ENCODE measurements at places on chromosomes 5 and 9.

DNA sequence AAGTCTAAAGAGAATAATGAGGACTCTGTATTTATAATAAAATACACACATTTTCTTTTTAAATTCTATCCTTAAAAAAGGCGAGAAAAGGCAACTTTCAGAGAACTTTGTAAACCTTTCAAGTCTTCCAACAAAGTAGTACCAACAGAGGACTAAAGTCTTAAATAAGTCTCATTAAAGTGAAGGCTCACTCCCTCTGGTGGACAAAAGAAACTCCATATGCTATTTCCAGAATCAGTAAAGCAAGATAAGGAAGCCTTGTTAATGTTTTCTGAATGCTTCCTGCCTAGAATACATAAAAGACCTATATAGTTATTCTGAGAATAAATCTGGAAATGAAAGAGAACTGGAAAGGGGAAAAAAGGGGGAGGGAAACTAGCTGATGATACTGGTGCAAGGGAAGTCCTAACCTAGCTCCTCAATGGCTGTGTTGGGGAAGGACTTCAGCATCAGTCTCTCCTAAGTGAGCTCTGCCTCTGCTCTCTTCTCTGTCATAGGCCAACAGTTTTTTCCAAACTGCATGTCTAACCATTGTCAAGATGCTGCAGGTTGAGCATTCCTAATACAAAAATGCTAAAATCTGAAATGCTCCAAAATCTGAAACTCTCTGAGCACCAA lies 7.2 kb downstream of the HMGCS1 start:
- DNase-seq, result peak; percentile 7

- DNase-seq, result no peak
Observed at GRCh38 chr9:94159069-94159939, 75.0 kb downstream of the PTPDC1 start.

GRCh38 chr5:93821891-93822415 lies 80.6 kb upstream of the POU5F2 start:
- no peak for DNase-seq

GRCh38 chr5:154686490-154686889 lies 68.7 kb upstream of the LARP1 start:
- DNase-seq, result no peak

DNA sequence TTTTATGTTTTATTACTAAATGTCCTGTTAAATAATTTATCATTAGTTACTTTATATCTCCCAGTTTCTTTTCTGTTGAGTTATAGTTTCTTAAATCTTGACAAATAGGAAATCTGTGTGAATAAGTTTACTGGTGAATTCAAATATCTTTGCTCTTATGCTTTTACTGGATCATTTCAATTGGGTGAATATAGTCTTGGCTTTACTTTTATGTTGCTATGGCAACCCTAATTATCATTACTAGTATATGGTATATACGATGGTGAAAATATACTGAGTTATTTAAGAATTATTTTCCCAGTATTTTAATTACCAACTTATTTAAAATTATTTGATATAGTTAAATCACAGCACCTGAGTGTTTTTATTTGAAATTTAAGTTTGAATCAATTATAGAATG lies 363.0 kb downstream of the CDH10 start:
- no peak for DNase-seq

- no peak for DNase-seq
Observed at GRCh38 chr5:37075399-37075950, 173.7 kb downstream of the CPLANE1 start.

- DNase-seq, result no peak
Observed at GRCh38 chr9:87578625-87579024, 81.0 kb downstream of the DAPK1 start.

DNA sequence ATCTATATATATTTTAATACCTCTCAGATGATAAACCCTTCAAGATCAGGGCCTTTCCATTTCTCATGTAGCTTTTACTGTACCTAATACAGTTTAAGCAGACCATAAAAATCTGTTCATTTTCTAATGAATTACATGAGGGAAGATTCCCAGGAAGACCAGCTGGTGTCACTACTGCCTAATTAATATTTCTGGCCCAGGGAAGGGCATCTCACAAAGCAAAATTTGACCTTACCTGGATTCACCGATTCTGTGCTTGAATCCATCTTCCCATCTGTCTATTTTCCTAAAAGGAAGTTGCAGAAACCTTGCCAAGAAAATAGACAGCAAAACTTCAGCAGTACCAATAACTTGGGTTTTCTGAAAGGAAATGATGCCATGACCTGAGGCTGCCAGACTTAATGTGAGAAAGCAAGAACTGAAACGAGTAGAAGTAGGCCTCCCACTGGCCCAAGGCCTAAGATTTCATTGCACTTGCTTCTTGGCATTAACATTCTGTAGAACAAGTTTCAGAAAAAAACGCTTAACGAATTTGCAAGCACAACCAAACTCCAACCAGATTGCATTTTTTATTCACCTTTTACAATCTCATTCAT lies 83.0 kb upstream of the GLIS3 start:
- no peak for DNase-seq

GRCh38 chr9:14281876-14282275 lies 32.1 kb downstream of the NFIB start:
- no peak for DNase-seq

DNA sequence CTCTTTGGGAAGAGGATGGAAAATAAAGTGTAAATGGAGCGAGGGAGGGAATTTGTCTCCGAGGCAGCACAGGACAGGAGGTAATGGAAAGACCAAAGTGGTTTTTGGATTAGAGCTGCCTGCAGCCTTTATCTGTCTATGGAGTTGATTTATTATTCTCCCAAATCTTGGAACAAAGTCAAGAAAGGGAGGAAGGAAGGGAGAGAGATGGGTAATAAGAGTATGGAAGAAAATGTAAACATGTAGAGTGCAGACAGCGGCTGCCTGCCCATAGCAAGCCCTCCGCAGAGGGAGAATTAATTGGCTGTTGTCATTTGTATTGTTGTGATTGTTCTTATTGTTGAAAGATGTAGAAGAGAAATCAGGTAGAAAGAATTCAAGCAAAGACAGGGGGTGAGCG lies 15.7 kb downstream of the KCNIP1 start:
- DNase-seq, result no peak

DNA sequence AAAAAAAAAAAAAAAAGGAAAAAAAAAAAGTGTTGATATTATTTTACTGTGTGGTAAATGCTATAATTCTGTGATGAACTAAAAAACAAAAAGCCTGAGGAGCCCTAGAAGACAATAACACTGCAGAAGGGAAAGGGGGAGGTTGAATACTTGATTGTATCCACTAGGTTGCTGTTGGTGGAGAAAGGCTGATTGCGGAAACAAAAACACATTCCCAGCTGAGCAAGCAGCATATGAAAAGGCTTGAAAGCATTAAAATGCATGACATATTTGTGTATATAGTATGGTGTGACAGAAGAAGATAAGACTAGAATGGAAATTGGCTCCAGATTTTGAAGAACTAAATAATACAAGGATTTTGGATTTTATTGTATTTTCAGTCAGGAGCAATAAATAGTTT lies 8.9 kb downstream of the RABGAP1 start:
- DNase-seq, result no peak

DNA sequence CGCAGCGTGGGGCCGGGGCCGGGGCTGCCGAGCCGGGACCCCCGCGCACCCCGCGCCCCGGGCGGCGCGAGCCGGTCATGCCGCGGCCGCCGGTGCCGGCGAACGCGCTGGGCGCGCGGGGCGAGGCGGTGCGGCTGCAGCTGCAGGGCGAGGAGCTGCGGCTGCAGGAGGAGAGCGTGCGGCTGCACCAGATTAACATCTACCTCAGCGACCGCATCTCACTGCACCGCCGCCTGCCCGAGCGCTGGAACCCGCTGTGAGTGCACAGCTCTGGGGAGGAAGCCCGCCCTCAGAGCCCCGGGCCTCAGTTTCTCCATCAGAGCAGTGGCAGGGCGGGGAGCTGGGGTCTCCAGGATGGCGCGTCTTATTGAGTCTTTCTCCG lies 335 bp downstream of the GALNT12 start:
- no peak for DNase-seq

GRCh38 chr9:127340721-127341120 lies 56.2 kb upstream of the SLC2A8 start:
- no peak for DNase-seq

GRCh38 chr5:44645502-44645901 lies 163.2 kb upstream of the MRPS30 start:
- DNase-seq, result no peak

DNA sequence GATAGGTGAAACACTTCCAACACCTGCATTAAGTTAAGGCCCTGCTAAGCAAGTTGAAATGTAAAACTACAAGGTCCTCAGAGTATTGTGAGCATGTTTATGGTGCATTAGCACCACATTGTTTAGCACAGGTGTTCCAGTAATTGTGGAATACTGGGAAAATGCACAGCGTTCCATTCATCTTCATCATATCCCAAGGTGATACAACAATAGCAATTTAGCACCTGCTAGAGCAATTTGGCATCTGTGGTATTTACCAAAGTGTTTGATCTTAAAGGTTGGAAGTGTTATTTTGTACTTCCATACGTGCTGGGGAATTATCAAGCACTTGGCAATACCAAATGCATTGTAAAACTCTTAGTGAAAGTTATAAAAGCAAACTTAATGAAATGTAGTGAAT lies 266.8 kb downstream of the CYLC2 start:
- no peak for DNase-seq

DNA sequence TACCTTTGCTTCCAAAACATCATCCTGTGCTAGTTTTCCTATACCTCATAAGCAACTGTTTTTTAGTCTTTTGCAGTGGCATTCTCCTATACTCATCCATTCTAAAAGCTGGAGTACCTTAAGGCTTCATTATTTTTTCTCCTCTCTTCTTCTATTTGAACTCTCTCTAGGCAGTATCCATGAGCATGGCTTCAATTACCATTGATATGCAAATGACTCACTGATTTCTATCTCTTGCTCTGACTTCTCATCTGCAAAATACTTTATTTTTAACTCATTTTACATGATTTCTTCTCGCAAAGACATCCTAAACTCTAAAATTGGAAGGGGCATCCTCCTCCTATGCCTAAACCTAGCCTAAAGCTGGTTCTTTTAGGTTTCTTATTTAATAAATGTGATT lies 365.1 kb upstream of the NUDT12 start:
- DNase-seq, result no peak

- no peak for DNase-seq
Observed at GRCh38 chr9:118215549-118215948, 511.3 kb downstream of the TLR4 start.

DNA sequence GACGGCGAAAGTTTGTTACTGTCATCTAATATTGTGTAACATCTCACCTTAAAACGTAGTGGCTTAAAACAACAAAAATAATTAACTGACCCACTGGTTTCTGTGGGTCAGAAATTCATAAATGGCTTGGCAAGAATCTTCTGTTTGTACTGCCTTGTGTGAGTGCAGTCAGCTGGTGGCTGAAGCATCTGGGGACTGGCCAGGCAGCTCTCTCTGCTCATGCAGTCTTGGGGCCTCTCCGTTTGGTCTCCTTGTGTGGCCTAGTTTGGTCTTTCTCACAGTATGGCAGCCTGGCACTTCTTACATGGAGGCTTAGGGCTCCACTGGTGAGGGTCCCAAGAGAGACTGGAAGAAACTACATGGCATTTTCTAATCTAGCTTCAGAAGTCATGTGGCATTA lies 49.0 kb upstream of the CTXN3 start:
- DNase-seq, result no peak

GRCh38 chr9:130211548-130212226 lies 39.5 kb downstream of the NCS1 start:
- DNase-seq, result no peak

- DNase-seq, result no peak
Observed at GRCh38 chr9:110472111-110472510, 107.4 kb downstream of the SVEP1 start.

DNA sequence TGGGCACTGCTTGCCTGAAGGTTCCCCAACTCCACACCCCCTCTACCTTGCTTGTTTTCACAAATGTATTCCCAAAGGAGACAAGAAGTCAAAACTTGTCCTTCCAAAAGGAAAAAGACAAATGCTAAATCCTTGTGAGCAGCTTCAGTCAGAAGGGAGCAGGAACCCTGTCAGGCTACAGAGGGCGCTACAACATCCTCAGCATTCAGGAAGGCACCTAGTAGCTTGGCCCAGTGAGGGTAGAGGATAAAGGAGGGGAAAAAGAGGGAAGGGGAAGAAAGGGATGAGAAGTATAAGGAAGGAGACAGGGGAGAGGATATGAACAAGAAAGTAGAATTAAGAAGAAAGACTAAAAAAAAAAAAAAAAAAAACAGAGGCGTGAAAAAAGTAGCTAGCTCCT lies 97.5 kb downstream of the MLLT3 start:
- DNase-seq, result no peak

GRCh38 chr9:85421641-85422040 lies 320.1 kb downstream of the AGTPBP1 start:
- DNase-seq, result no peak

- DNase-seq, result no peak
Observed at GRCh38 chr9:27945386-27945785, 372.1 kb upstream of the C9orf72 start.

DNA sequence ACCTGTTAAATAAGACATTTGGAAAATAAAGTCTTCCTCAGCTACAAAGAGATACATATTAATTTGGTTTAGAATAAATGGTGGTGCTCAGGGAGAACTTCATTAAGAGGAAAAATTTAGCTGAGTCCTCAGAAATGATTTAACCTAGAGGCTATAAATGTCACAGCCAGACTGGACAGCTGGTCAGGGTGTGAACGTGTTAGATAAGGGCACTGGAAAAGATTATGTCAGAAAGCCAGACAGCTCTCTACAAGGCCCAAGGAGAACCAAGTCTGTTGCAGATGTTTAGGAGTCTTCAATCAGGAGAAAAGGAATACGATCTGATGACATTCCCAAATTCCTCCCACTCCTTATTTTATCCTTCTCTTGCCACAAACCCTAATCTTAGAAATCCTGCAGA lies 265.2 kb downstream of the MAT2B start:
- DNase-seq, result no peak

- DNase-seq, result no peak
Observed at GRCh38 chr5:44847206-44847852, 38.6 kb downstream of the MRPS30 start.

DNA sequence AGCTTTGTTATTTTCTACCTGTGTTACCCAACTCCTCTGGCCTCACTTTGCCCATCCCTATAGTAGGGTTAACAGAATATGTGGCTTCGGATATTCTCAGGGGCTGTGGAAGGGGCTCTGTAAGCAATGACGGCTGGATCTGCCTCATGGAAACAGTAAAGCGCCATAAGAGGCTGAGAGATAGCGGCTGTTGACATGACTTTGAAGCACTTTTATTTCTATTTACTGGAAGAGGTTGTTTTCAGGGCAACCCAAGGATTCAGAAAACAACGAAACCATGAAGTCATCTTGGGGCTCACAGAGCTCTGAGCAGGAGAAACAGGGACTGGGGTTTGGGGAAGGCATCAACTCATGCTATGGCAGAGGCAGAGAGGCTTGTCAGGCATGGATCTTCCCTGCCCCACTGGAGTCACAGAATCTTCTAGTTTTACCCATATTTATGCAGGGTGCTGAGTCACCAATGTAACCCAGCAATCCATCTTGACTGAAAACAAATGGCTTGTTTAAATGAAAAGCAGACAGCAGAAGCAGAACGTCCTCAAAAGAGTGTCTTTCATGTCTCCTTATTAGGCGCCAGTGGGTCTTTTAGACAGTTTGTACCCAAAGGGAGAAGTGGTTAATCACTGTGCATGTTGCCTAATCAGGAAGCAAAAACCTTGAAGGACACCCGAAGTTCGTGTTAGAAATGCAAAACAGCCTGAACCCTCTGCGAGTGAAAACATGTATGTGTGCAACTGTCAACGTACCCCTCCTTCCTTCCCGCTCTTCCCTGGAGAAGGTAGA lies 113.0 kb downstream of the COL23A1 start:
- no peak for DNase-seq

GRCh38 chr9:123081824-123082223 lies 48.4 kb downstream of the GPR21 start:
- DNase-seq, result no peak

GRCh38 chr9:115910959-115911358 lies 242.6 kb upstream of the PAPPA start:
- no peak for DNase-seq

- DNase-seq, result no peak
Observed at GRCh38 chr5:122585371-122585770, 189.5 kb upstream of the SNX2 start.
